ENCODE measurements at places on chromosomes 16 and 17.
A peak's percentile ranks its signal among the peaks of the same experiment; 100 is the strongest.

GRCh38 chr17:526425-526824, 173.8 kb upstream of the RPH3AL start:
- DNase-seq = no peak

GRCh38 chr17:59219992-59220327, 351 bp upstream of the GDPD1 start:
- no peak for DNase-seq

- DNase-seq = no peak
Measured at GRCh38 chr16:86806838-86807351, 228.5 kb downstream of the FOXL1 start.

GRCh38 chr16:89633064-89633631, 19.7 kb downstream of the DPEP1 start:
- DNase-seq = no peak

GRCh38 chr16:71895679-71896365, 491 bp downstream of the IST1 start:
- DNase-seq = no peak

- DNase-seq = no peak
Measured at GRCh38 chr17:73783945-73784603, 139.8 kb upstream of the SDK2 start.

GRCh38 chr16:28865722-28866453, 2.2 kb downstream of the SH2B1 start:
- no peak for DNase-seq

- DNase-seq = peak; percentile 7
Measured at GRCh38 chr17:73831699-73832098, 187.5 kb upstream of the SDK2 start.

DNA sequence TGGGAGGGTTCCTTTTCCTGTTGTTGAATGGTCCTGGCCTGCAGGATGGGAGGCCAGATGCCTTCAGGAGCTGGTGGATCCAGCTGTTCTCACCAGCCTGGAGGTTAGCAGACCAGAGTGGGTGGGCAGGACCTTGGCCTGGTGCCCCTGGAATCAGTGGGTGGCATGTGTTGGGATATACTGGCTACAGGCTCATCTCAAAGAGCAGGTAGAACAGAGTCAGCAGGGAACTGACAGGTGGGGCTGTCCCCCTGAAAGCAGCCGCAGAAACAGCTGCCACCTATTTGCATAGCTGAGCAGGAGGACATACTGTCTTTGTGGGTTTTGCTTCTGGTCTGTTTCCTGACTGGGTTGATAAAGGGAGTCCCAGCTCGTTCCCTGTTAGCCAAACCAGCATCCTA, 144.1 kb downstream of the RAB11FIP4 start:
- no peak for DNase-seq

GRCh38 chr17:43952351-43952723, 1.4 kb downstream of the PYY start:
- DNase-seq = no peak

- DNase-seq = no peak
Measured at GRCh38 chr16:52383640-52384292, 163.2 kb downstream of the TOX3 start.

DNA sequence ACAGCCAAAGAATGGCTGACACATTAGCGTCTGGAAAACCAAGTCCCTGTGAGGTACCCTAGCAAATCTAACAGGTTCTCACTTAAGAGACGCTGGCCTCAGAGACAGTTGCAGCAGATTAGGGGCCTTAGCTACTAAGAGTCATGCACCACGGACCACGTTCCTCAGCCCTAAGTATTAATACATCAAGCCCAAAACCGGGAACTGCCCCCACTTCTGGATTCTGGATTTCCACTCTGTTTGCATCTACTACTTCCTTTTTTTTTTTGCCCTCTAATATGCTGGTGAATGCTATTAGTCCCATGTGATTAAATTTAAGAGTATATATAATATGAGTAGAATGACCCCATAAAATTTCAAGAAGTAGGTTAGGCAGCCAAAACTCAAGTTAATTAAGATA, 775 bp upstream of the TERB1 start:
- DNase-seq = no peak

- DNase-seq = no peak
Measured at GRCh38 chr16:68676113-68676860, 31.2 kb downstream of the CDH3 start.

DNA sequence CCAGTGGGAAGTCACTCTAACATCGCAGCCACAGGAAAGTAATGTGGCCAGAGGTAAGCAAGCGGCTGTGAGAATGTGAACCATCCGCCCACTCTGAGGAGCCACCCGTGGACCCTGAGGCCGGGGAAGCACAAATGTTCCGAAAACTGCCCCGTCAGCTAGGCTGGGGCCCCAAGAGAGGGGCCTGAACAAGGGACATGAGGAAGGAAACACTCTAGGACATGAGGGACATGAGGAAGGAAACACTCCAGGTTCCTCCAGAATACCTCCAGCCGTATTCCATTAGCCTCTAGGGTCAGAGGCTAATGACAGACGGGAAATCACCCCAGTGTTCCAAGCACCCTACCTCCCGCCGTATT, 317 bp downstream of the TEFM start:
- peak; percentile 23 for DNase-seq

DNA sequence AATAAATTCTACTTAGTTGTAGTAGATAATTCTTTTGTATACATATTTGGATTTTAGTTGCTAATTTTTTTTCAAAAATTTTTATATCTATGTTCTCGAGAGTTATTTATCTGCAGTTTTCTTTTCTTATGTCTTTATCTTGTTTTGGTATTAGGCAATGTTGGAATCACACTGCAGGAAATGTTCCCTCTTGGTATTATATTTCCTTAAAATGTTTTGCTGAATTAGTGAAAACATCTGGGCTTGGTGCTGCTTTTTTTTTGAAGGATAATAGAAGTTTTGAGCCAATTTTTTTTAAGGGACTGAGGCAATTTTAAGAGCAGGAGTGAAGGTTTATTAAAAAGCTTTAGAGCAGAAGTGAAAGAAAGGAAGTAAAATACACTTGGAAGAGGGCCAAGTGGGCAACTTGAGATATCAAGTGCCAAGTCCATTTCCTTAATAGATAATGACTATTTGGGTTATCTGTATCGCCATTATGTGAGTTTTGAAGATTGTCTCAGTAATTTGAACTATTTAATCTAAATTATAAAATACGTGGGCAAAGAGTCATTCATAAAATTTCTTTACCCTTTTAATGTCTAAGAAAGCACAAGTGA, 1390.1 kb upstream of the CDH8 start:
- DNase-seq = no peak

Data from T-helper 2 cell (primary cell).